ENCODE measurements at places on chromosomes 12 and 14.

DNA sequence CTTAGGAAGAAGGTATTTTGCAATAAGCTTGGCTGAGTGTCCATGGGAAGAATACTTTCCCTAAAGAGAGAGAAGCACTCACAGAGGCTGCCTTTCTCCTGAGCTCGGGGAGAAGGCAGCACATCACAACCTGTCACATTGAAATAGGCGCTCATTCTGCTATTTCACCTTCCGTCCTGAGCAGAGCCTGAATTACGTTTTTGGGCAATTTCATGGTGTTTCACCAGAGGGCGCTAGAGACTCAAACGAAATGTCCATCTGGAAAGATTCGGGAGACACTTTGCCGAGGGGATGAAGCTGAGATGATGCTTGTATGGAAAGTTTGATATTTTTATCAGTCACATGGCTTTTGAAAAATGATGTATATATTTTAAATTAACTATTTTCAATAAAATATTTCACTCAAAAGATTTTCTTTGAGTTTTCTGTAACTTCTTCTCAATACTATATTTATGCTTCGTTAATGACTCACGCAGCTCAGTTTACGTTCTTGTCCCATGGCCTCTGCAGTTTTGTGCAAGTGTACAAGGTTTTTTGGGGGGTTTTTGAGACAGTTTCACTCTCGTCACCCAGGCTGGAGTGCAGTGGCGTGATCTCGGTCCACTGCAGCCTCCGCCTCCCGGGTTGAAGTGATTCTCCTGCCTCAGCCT lies 17.4 kb upstream of the B4GALNT3 start:
- peak; percentile 50 for DNase-seq

DNA sequence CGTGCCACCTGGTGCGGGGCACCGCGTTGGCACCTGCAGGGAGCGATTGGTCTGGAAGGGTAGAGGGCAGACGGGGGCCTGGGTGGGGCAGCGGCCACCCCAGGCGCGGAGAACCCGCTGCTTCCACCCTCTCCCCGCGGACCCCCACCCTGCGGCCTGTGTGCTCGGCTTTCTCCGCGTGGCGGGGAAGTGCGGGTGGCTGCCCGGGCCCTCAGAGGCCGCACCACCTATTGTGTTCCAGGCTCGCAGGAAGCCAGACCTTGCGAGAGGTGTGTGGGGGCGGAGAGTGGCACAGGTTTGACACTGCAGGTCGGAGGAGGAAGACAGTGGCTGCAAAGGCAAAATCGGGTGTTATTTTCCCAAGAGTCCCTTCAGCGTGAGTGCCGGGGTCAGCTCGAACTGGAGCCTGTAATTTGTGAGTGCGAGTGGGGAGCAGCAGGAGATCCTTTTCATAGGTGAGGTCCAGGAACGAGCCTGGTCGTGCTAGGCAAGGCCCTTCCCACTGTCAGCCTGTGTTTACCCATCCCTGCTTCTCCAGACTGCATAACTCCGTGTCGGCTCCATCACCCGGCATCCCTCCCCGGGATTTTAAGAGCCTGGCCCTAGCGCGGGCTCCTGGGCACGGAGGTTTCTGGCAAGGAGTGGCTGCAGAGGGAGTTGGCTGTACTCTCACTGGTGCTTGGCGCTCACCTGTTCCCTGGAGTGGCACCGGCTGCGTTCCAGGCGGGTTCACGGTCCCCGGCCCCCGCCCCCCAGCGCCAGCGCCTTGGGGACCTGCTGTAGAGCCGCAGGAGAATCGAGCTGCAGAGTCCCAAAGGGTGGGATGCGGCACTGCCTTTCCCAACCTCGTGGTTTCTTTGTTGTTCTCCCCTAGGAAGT lies 935 bp downstream of the TBC1D30 start:
- peak; percentile 29 for DNase-seq

GRCh38 chr12:104049903-104050356 lies at the start of gene GLT8D2:
Gene GLT8D2, minus strand, starts transcription at chr12:104050187. Its CDS starts 30,539 bp downstream, at chr12:104019648.
- peak; percentile 69 for DNase-seq

DNA sequence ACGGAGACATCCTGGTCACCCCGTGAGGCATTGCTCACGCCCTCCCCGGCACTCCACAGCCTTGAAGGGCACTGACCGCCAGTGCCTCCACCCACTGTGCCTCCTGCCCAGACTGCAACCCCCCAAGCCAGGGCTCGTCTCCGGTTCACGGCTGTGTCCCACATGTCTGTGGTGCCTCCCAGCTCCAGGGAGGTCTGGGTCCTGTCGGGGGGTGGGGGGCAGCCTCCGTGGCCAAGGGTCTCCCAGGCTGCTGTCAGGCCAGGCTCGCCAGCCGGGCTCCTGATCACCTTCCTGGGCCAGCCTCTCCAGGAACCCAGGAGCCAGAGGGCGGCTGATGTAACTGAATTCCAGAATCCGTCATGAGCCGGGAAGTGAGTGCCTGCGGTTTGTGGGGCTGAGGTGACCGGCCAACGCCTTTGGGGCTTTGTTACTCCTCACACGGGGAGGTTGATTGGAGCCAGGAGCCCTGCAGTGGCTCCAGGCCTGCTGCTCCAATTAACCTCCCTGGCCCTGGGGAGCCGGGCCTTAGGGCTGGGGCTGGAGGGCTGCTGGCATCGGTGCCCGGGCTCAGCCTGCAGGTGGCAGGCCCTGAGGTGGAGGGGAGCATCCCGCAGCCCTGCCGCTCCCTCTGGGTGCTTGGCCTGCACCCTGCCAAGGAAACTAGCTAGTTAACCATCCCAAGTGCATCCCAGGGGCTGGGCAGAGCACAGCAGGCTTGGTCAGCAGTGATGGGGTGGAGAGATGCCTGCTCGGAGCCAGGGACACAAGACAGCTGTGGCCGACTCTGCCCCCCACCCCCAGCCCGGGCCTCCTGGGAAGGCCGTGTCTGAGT lies 36.4 kb upstream of the FBRSL1 start:
- no peak for DNase-seq

DNA sequence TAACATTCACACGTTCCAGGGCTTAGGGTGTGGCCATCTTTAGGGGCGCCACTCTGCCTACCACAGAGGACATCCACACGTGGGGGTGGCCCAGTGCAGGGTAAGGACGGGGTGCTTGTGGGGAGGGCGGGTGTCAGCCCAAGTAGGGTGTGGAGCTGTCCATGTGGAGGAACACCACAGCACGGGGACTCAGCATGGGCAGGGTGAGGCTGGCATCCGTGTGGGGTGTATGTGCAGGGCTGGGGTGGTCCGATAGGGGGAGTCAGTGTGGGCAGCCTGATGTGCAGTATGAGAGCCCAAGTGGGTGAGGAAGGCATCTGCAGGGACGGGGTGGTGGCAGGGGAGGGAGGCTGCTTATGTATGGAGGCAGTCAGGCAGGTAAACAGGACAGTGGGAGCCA lies 17.7 kb downstream of the PSMC1 start:
- no peak for DNase-seq

GRCh38 chr12:45587877-45588533 lies 141.5 kb upstream of the ARID2 start:
- DNase-seq = no peak

GRCh38 chr14:22994762-22995275 lies 12.5 kb upstream of the AJUBA start:
- peak; percentile 96 for DNase-seq

GRCh38 chr12:113456761-113457160 lies 14.9 kb downstream of the LHX5 start:
- DNase-seq = no peak

- peak; percentile 18 for DNase-seq
Observed at GRCh38 chr12:102475355-102475754, 5.0 kb downstream of the IGF1 start.

DNA sequence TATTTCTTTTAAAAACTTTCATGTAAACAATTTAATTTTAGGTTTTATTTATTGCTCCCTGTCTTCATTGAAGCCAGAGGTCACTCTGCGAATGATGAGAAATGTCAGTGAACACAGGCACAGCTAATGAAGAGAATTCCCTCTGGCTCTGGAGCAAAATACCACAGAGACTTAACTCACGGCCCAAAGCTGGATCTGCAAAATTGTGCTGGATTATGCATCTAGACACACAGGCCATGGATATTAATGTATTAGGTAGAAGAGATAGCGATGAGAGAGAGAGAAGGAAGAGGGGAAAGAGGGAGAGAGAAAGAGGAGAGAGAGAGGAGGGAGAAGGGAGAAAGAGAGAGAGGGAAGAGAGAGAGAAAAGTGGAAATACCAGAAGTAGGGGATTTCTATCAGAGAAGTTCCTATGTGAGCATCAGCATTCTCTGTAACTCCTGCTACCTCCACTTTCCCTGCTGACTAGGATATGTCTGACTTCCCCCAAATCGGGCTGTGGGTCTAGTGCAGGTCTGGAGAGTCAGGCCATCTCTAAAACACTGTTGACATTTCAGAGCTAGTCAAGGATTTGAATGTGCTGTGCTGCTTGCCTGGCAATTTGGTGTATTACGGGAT lies 3.7 kb downstream of the ARHGDIB start:
- DNase-seq = no peak

DNA sequence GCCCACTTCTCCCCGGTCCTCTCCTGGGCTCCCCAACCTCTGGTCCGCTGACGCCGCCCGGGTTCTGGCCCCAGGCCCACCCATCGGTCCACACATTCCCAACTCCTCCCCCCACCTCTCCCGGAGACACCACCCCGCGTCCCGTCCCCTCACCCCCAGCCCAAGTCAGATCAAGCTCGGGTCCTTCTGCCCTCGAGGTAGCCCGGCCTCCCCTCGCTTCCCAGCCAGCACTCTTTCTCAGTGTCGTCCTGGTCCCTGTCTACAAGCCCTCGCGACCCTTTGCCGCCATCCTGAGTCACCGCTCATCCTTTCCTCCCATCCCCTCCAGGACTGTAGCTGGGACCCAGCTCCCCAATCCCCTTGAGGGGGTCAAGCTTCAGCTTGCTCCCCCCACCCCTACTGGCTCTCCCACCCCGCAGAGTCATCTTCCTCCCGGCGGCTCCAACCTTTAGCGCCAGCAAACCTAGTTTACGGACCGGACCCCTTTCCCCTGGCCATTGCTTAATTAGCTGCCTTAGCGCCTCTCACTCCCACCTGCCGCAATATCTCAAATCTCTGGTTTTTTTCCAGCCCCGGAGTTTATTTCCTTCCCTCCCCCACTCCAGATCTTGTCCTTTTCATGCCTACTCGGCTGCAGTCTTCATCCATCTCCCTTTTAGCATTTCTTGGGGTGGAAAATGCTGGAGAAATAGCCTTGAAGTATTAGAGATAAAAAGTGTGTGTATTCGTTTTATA lies 1.1 kb downstream of the PPP4R4 start:
- no peak for DNase-seq

DNA sequence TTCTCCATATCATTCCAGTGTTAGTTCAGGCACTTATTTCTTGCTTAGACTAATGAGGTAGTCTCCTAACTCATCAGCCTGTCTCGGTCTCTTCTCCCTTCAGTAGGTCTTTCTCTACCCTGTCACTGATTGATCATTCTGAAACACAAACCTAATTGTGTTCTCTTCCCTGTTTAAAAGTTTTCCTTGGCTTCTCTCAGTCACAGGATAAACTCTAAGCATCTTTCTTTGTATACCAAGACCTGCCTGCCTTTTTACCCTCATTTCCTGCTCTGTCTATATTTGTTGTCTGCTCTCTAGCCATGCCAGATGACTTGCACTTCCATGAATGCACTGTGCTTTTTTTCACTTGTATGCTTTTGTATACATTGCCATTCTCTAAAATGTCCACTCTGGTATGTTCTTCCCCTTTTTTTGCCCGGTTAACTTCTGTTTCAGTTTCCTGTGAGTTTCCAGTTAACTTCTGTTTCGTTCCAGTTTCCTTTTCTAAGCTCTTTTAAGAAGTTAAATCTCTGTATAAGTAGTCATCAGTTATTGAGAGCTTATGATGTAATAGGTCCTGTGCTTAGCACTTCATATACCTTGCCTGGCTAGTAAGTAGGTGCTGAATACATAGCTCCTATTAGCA lies 12.8 kb downstream of the DIP2B start:
- DNase-seq = no peak

GRCh38 chr12:117235261-117235660 lies 45.0 kb upstream of the FBXO21 start:
- DNase-seq = no peak

DNA sequence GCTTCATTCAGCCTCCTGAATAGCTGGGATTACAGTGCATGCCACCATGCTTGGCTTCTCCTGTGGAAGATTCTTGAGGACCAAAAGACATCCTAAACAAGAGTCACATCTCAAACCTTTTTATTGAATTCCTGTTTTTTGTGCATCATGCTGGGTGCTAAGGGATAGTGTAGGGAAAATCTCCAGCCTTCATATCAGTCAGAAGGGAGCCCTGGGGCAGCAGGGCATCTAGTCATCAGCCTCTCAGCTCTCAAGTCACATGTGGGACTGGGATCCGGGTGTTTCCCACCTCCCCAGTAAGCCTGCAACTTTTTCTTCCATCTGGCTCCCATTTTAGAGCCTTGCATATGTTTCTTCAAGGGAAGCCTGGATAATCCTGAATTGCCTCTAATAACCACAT lies 25.1 kb upstream of the OASL start:
- no peak for DNase-seq

GRCh38 chr12:68812553-68813241 lies 4.7 kb downstream of the MDM2 start:
- no peak for DNase-seq

- peak; percentile 82 for DNase-seq
Observed at GRCh38 chr14:99725774-99726537, 41.9 kb downstream of the CYP46A1 start.

DNA sequence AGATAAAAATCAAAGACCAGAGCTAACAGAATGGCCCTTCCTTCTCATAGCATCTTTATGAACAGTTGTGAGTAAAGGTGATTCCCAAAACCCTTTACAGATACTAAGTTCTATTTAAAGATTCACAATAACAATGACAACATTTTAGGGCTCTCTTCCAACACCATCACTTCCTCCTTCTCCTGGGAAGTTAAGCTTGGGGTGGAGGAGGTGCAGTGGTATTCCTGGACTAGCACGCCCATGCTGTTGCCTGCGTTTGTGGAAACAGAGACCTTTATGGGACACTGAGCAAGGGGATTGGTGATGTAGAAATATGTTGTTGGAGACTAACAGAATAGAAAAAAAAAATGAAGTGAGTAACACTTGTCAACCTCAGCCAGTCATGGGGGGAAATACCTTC lies 22.5 kb downstream of the SYNE2 start:
- DNase-seq = no peak

GRCh38 chr12:69881771-69882170 lies 56.7 kb downstream of the MYRFL start:
- DNase-seq = no peak

DNA sequence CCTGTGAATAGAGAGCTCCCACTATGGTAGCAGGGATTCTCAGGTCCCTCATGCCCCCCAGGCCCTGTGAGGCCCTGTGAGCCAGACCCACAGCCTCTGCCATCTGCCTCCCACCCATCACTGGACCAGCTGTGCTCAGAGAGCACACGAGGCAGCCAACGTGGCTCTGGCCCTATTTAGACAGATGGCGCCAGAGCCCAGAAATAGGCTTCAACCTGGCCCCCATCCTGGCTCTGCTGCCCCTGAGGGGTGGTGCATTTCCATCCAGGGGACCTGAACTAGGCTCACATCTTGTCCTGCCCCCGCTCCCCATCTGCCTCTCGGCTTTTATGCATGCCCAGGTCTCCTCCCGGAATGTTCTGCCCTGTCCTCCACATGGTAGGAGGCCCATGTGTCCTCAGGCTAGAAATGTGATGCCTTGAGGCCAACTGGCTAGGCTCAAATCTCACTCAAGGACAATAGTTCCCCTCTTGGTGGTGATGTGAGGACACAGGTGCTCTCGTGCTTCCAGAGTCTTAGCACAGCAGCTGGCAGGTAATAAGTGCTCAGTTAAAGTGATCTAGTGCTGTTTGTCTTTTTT lies 18.9 kb downstream of the TMEM63C start:
- no peak for DNase-seq

GRCh38 chr12:101655393-101655792 lies 42.0 kb upstream of the CHPT1 start:
- DNase-seq = no peak

- no peak for DNase-seq
Observed at GRCh38 chr12:18861287-18861858, 123.5 kb downstream of the CAPZA3 start.

All from thyroid gland (tissue), 4 donors.